A172 (cell line): ENCODE measurements at places on chromosomes 12 and 14. TPM values are rescaled to one million over a fixed set of nuclear protein-coding genes. Genes with fewer than 3 reads are reported as not detected.

The RASSF9 gene
- total RNA-seq: 0.74 and 1.4 TPM in 2 replicates

The PTPN6 gene
- 0.31 and 0.48 TPM in 2 replicates for total RNA-seq

The CD163L1 gene
- 1.7 and 8.8 TPM in 2 replicates for total RNA-seq

The CAPS2 gene
- 3.8 and 4.8 TPM in 2 replicates for total RNA-seq

The NR4A1 gene
- 1.5 and 3.3 TPM in 2 replicates for total RNA-seq

The CLEC14A gene
- total RNA-seq: not detected in 2 replicates

The NINJ2 gene
- total RNA-seq: not detected in 2 replicates

The SLC4A8 gene
- 7.5 and 14.4 TPM in 2 replicates for total RNA-seq

The SIX6 gene
- not detected in 2 replicates for total RNA-seq

The TEX22 gene
- 0.17 TPM in 1 of 2 replicates, not detected in the other for total RNA-seq

The SLC39A5 gene
- not detected in 2 replicates for total RNA-seq

The LMNTD1 gene
- not detected in 2 replicates for total RNA-seq

The PTPRQ gene
- 0.02 and 0.12 TPM in 2 replicates for total RNA-seq
